ENCODE measurements at places on chromosomes 16 and 17.

DNA sequence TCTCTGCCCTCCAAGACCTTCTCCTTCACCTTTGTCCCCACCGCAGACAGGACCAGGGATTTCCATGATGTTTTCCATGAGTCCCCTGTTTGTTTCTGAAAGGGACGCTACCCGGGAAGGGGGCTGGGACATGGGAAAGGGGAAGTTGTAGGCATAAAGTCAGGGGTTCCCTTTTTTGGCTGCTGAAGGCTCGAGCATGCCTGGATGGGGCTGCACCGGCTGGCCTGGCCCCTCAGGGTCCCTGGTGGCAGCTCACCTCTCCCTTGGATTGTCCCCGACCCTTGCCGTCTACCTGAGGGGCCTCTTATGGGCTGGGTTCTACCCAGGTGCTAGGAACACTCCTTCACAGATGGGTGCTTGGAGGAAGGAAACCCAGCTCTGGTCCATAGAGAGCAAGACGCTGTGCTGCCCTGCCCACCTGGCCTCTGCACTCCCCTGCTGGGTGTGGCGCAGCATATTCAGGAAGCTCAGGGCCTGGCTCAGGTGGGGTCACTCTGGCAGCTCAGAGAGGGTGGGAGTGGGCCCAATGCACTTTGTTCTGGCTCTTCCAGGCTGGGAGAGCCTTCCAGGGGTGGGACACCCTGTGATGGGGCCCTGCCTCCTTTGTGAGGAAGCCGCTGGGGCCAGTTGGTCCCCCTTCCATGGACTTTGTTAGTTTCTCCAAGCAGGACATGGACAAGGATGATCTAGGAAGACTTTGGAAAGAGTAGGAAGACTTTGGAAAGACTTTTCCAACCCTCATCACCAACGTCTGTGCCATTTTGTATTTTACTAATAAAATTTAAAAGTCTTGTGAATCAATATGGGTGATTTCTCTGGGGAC is 12.2 kb downstream of the CX3CL1 start:
- DNase-seq: no peak

GRCh38 chr17:36827081-36827480 is 110.2 kb upstream of the LHX1 start:
- no peak for DNase-seq

- no peak for DNase-seq
Measured at GRCh38 chr16:78926723-78927210, 673.8 kb downstream of the MAF start.

GRCh38 chr16:22340945-22341344 is 33.5 kb downstream of the CDR2 start:
- no peak for DNase-seq

All from NCI-H510A treated with DMSO at 0.1 percent for 48 hours (cell line).